Hair follicular keratinocyte (primary cell): ENCODE measurements at places on chromosomes 16 and 17. TPM values are rescaled to one million over a fixed set of nuclear protein-coding genes. Genes with fewer than 3 reads are reported as not detected.

Gene KCNJ2
- 0.08 TPM in 1 of 2 replicates, not detected in the other for total RNA-seq

Gene NCOR1
- 53.0 and 64.3 TPM in 2 replicates for total RNA-seq

Gene SLC35G6
- total RNA-seq, result not detected in 2 replicates

Gene ATF7IP2
- 3.1 and 5.9 TPM in 2 replicates for total RNA-seq
